Fibroblast of skin of back (primary cell): ENCODE measurements at places on chromosomes 5 and 9.

GRCh38 chr5:13909271-13909670 is 35.2 kb downstream of the DNAH5 start:
- DNase-seq = no peak

- DNase-seq = no peak
Observed at GRCh38 chr5:62498961-62499360, 79.7 kb upstream of the LRRC70 start.

DNA sequence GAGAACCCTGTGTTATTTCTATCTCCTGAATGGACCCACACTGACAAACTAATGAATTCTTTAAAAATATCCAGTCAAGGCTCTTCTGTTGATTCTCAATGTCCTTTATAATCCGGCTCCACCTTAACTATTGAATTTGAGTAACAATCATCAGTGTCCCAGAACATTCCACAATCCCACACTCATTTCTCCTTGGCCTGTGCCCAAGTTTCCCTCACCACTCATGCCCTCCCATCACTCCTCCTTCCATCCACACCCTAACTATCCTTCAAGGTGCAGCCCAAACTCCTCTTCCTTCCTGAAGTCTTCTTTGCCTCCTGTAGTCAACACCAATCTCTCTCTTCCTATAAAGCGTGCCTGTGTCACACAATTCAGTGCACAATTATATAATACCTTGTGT is 106.1 kb downstream of the NUDT12 start:
- DNase-seq = no peak

DNA sequence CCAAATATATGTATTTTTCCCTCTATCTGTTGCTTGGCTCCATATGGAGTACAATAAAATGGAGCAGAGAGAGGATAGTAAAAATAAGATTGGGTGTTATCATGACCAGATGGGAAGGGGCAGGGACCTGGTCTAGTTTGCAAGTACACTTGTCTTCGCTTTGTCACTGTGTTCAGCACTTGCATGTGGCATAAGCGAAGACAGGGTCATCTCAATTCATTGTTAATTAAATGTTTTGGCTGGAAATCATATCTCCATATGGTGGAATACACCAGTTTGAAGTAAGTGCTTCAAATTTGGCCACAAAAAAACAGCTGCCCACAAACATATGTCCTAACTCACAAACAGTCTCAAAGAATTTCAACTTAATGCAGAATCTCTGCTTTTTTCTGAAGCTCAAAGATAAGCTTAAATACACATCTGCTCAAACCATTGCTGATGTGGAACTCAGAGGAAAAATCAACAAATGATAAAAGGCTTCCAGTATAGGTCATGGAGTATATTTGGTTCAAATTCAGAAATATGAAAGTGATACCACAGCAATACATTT is 865.4 kb downstream of the TLE4 start:
- no peak for DNase-seq

DNA sequence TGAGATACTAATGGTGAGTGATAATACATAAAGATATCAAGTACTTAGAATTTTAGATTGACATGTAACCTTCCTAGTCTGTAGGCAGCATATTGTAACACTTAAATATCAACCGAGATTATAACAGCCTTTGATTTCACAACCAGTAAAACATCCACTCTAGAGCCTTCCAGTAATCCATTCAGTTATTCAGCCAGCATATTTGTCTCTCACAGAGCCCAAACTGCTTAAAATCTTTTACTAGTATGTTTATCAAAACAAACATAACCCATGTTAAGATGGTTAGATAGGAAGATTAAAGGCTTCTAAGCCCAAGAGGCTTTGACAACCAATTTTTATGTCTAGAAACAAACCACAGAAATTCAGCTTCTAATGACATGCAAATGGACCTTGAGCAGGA is 177.9 kb upstream of the FST start:
- peak; percentile 11 for DNase-seq
